SK-MEL-5 (cell line): ENCODE measurements at places on chromosomes 6 and 20. TPM values are rescaled to one million over a fixed set of nuclear protein-coding genes. Genes with fewer than 3 reads are reported as not detected.

Gene HMGA1
- total RNA-seq: 129 and 131 TPM in 2 replicates

Gene NKX2-4
- 1.4 and 1.8 TPM in 2 replicates for total RNA-seq

Gene B4GALT5
- total RNA-seq: 44.9 and 46.7 TPM in 2 replicates

Gene DXO
- total RNA-seq: 5.2 and 9.2 TPM in 2 replicates

Gene LIME1
- total RNA-seq: 2.1 and 3.3 TPM in 2 replicates

Gene PAK5
- total RNA-seq: not detected in 2 replicates

Gene HMGCLL1
- total RNA-seq: not detected in 2 replicates
